NCI-H510A treated with DMSO at 0.1 percent for 48 hours (cell line): ENCODE measurements at places on chromosomes 7 and 10.

- DNase-seq: peak; percentile 66
These were observed 83.9 kb downstream of the JAZF1 start for GRCh38 chr7:28096713-28097112.

- DNase-seq: no peak
These were observed 10.3 kb upstream of the C10orf120 start for GRCh38 chr10:122709971-122710370.

DNA sequence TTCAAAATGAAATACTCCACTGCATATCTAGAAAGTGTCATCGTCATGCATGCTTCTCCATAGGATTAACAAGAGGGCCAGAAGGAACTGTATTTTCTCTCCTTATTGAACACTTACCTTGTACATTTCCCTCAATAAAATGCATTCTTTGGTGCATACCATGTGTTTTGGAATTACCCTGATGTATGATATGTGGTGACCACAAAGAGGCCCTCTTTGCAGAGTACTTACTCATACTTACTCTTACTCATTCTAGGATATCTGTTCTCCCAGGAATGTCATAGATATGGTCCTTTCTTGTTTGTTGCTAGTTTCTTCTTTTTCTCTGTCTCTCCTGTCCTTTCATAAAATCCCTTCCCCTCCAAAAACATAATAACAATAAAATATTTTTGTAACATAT is 1087.1 kb upstream of the POT1 start:
- no peak for DNase-seq

GRCh38 chr7:67571026-67571545 is 574.5 kb downstream of the TYW1 start:
- no peak for DNase-seq

- peak; percentile 87 for DNase-seq
These were observed 82.3 kb upstream of the GPR26 start for GRCh38 chr10:123583639-123584418.

- DNase-seq: no peak
These were observed 3.6 kb downstream of the INA start for GRCh38 chr10:103280506-103280905.
